Upper lobe of left lung (tissue), 6 donors: ENCODE measurements at places on chromosomes 2 and 18. TPM values are rescaled to one million over a fixed set of nuclear protein-coding genes. Genes with fewer than 3 reads are reported as not detected.

DNA sequence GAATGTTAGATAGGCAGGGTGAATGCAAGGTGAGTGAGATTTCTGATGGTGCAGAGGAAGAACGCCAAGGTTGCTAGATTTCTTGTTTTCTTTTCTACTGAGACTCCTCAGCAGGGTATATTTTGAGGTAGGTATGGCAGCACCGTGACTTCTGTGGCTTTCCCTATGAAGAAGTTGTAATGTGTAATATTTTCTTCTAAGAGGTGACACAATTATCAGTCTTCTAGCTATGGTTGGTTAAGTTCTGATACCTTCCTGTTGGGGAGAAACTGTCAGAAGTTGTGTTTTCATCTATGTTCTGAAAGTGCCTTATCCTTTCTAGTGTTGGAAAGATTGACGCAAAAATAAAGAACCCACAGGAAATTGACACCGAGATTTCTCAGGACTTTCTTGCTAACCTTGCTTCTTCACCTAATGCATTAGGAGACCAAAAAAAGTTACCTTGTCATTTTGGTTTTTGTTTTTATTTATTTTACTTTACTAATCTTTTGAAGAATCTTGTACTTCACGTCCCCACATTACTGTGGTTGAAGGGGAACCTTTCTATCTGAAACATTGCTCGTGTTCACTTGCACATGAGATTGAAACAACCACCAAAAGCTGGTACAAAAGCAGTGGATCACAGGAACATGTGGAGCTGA lies 11.9 kb downstream of the IL18R1 start:
- H3K27me3 ChIP-seq: no peaks in the 10 kb centered on the region
- peak overlapping the region; percentile 35 for H3K27ac ChIP-seq
- peaks cover 19% of the 10 kb centered on the region for H3K36me3 ChIP-seq
- H3K4me1 ChIP-seq: no peaks in the 10 kb centered on the region
- DNase-seq: no peak

DNA sequence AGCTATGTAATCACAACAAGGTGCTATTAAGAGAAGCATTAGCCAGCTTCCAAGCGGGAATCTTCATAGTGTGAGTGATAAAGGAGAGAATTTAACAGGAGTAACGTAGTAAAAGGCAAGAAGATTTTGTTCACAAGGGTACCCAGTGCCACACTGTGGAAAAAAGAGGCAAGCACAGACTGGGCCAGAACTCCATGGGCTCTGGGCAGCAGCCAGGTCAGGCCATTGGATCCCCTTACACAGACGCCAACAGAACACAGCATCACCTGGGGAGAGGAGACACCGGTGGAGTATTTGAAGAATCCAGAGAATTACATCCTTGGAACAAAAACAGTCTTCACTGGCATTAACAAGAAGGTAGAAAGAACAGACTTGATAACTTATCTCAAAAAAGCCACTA lies 21.2 kb downstream of the AMER3 start:
- H3K36me3 ChIP-seq: no peaks in the 10 kb centered on the region
- H3K27ac ChIP-seq: no peak overlapping the region
- H3K4me1 ChIP-seq: no peaks in the 10 kb centered on the region
- no peak for DNase-seq
- no peaks in the 10 kb centered on the region for H3K27me3 ChIP-seq
- no peak overlapping the region for H3K4me3 ChIP-seq

DNA sequence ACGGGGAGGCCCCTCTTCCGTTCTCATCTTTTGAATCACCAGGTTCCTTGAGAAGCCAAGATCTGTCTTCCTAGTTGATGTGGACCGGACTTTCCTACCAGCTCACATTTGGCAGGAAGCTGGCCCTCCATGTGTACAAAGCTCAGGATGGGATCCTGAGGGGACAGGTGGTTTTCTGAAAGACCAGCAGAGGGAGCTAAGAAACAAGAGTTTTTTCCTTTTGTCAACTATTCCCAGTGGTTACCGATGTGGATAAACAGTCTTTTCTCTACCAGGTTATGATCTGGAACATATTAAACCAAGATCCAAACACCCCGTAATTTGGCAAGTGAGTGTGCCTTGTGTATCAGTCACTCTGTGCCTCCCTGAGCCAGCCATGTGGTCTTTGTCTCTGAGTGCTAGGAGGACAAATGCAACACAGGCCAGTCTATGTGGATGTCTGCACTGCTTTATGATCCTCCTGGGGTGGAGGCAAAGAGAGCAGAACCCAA lies 25.1 kb upstream of the ARHGAP25 start:
- peaks cover 5% of the 10 kb centered on the region for H3K4me1 ChIP-seq
- no peak overlapping the region for H3K4me3 ChIP-seq
- H3K36me3 ChIP-seq: no peaks in the 10 kb centered on the region
- no peaks in the 10 kb centered on the region for H3K27me3 ChIP-seq
- no peak for DNase-seq
- H3K27ac ChIP-seq: no peak overlapping the region

DNA sequence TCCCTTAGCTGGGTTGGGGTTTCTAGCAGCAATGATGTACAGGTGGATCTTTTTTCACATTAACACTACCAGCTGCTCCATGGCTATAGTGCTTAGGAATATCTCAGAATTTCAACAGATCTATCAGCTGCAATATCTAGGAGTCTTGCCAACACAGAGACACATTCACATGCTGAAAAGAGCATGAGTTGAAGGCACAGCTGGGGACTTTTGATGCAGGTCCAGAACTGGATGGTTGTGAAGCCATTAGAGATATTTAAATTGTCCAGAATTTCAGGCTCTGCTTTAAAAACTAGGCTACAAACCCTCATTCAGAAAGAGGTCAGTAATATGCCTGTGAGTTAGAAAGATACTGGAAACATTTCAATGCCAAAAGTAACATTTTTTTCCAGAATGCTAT lies 122.2 kb upstream of the CCDC195 start:
- no peaks in the 10 kb centered on the region for H3K4me1 ChIP-seq
- no peak overlapping the region for H3K27ac ChIP-seq
- H3K4me3 ChIP-seq: no peak overlapping the region
- no peaks in the 10 kb centered on the region for H3K27me3 ChIP-seq
- DNase-seq: no peak

DNA sequence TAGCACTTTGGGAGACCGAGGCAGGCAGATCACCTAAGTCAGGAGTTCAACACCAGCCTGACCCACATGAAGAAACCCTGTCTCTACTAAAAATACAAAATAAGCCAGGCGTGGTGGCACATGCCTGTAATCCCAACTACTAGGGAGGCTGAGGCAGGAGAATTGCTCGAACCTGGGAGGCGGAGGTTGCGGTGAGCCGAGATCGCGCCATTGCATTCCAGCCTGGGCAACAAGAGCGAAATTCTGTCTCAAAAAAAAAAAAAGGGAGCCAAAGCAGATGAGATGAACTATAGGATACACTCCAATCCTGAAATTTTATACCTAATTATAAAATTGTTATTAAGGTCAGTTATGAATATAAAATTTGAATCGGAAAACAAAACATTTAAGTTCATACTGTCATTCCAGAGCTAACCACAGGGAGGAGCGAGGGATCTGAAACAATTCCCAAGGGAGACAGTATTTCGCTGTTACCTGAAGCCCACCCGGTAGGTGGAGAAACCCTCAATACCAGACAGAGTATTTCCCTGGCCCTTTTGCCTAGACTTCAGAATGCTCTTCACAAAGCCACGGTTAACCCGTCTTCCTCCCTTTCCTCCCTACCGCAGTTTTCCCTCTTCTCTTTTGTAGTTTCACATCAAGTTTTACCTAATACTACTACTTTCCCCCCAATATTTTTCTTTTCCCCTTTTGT lies 1.4 kb downstream of the PPM1G start:
- peaks cover 3% of the 10 kb centered on the region for H3K36me3 ChIP-seq
- H3K4me3 ChIP-seq: no peak overlapping the region
- DNase-seq: no peak
- H3K4me1 ChIP-seq: peaks cover 31% of the 10 kb centered on the region
- no peak overlapping the region for H3K27ac ChIP-seq
- H3K27me3 ChIP-seq: no peaks in the 10 kb centered on the region

DNA sequence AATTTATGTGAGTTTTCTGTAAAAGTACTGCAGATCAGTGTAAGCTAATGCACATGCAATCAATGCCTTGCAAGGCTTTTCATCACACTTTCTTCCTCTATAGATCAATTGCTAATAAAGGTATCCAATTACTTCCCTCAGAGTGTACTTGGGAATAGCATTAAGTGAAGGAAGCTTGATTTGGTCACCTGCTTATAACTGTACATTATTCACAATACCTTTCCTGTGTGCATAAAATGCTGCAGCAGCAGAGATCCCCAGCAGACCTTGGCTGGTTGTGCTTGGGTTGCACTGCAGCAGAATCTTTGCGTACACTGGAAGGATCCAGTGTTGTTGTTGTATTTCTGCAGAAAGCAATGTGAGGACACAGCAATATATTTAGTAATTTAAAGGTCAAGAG lies 18.5 kb upstream of the SCN9A start:
- H3K27me3 ChIP-seq: no peaks in the 10 kb centered on the region
- no peak overlapping the region for H3K4me3 ChIP-seq
- no peak for DNase-seq
- H3K36me3 ChIP-seq: no peaks in the 10 kb centered on the region
- no peaks in the 10 kb centered on the region for H3K4me1 ChIP-seq

The FIGLA gene
- total RNA-seq: not detected

The BMPR2 gene
- total RNA-seq: 59.6 TPM
